ENCODE measurements at places on chromosomes 3 and 15.

GRCh38 chr3:122825460-122825859 lies 30.6 kb downstream of the SLC49A4 start:
- no peak for DNase-seq

- DNase-seq, result no peak
These were observed 420.7 kb downstream of the ZNF385D start for GRCh38 chr3:21330293-21330692.

DNA sequence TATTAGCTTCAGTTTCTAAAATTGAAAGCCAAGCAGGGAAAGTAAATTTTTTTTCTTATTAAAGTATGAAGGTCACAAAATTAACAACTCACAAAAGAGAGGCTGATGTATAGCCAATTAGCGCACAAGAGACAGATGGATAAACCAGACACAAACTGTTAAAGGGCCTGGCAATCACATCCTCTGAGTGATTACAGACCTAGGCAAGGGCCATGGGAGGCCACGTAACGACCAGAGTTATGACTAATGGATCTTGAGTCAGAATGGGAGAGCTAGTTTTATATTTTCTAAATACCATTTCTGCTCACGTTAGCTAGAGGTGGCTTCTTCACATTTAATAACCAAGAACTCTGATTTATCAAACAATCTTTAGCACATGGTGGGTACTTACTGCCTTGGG lies 17.8 kb upstream of the SCAMP5 start:
- DNase-seq, result no peak

GRCh38 chr3:129975705-129976048 lies 1.2 kb downstream of the TRH start:
- no peak for DNase-seq

GRCh38 chr15:96162322-96162721 lies 168.2 kb upstream of the NR2F2 start:
- no peak for DNase-seq

GRCh38 chr3:30352410-30353318 lies 253.7 kb upstream of the TGFBR2 start:
- no peak for DNase-seq

DNA sequence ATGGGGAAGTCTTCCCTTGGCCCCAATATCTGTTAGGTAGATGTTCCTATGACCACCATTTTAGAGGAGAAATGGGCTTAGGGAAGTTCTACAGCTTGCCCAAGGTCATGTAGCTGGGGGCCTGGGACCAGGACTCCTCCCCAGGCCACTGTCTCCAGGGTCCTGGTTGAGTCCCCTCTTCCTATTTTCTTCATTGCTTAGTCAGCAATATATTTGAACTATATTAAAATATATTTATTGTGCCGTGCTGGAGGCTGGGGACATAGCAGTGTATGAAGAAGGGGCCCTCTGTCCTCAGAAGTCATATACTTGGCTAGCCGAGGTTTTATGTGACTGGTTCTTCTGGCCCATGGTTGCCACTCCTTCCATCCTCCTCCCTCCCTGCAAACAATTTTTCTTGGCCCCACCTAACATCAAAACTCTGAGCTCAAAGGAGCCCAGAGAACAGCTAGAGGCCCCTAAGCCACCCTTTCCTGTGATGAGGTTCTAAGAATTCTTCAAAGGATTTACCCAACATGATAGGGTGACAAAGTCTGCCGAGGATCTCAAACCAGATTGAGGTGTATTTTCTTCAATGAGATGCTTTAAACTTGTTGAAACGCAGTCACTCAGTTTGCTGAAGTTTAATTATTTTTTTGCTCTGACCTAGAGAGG lies 121.2 kb upstream of the RASGRP1 start:
- DNase-seq, result no peak

DNA sequence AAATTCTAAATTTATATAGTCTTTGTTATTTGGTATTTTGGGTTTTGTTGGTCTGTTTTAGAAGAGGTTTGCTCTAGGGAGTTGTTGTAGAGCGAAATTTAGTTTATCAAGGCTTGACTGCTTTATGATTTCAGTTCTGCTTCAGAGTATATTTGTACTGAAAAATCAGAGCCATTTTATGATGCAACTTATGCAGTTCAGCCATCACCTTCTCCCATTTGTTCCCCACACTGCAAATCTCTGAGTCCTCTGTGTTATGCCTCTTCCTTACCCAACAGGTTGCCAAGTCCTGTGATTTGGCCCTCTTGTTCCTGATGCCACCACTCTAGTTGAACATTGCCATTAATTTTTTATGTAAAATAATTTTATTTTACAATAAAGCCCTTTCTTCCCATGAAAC lies 140.4 kb downstream of the ZNF609 start:
- DNase-seq, result no peak

DNA sequence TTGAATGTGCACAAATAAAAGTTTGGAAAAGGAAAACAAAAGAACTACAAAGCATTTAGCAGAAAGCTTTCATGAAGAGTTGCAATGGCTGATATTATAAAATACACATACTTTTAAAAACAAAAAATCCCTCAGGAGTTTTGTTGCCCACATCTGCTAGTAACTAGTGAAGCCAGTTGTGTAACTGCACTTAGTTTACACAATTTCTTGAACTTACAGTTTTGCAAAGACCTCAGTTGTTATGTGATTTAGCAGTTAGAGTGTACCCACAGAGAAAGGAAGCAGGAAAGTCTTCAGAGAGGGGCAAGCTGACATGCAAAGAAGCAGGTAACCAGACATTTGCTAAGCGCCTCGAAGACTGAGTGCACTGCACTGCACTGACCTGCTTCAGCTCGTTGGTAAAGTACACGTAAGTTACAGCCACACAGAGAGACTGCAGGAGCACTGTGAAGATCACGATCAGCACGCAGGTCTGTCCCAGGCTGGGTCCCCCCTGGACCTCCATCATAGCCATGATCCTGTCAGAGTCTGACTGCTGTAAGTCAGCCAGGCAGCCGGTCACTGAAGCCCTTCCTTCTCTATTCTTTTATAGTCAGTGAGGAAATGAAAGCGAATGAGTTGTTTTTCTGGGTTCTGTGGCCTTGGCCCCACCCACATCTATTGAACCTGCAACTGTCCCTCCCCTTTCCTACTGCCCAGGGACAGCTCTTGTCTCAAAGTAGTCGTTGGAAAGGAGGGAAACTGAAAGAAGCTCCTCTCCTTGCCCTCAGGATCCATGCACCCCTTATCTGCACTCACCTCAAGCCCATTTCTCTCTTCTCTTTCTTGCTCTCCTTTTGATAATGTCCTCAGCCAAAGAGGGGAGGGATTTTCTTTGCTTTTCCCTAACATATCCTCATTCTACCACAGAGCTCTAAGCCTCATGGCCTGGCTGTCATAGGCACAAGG lies at the start of gene TNFSF10:
TNFSF10 (minus strand) TSS at position 560 of the 948 bp plus-strand sequence; CDS start at position 514, 46 bp downstream.
- DNase-seq, result peak; percentile 60

- no peak for DNase-seq
These were observed 12.5 kb downstream of the DOCK3 start for GRCh38 chr3:50687127-50687751.

- DNase-seq, result no peak
These were observed 591.9 kb downstream of the ROBO1 start for GRCh38 chr3:79175870-79176269.

- DNase-seq, result peak; percentile 4
These were observed 108.3 kb upstream of the MME start for GRCh38 chr3:154971771-154972326.

Data from NCI-H2029 treated with DMSO at 0.1 percent for 48 hours (cell line).